ENCODE measurements at places on chromosomes 3 and 15. TPM values are rescaled to one million over a fixed set of nuclear protein-coding genes. Genes with fewer than 3 reads are reported as not detected.

The OIP5 gene
- polyA plus RNA-seq: 12.5 TPM

The GNAT1 gene
- not detected for polyA plus RNA-seq

The RIOX2 gene
- 39.6 TPM for polyA plus RNA-seq

DNA sequence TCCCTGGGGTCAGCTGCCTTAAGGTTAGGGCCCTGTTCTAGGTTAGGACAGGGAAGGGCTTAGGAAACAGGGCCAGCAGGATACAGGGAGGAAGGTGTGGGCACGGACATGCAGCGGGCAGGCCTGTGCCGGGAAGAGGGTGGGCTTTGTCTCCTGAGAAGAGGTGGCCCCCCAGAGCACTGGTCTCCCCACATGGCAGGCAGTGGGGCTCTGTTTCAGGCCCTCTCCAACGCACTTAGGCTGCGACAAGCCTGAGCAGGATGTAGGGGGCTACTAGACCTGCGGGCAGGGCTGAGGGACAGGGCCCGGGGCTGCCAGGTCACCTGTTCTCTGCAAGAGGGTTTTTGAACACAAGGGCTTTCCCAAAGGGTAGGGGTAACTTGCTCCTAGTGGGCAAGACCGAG lies 33.5 kb downstream of the KLF13 start:
- no peak for DNase-seq

DNA sequence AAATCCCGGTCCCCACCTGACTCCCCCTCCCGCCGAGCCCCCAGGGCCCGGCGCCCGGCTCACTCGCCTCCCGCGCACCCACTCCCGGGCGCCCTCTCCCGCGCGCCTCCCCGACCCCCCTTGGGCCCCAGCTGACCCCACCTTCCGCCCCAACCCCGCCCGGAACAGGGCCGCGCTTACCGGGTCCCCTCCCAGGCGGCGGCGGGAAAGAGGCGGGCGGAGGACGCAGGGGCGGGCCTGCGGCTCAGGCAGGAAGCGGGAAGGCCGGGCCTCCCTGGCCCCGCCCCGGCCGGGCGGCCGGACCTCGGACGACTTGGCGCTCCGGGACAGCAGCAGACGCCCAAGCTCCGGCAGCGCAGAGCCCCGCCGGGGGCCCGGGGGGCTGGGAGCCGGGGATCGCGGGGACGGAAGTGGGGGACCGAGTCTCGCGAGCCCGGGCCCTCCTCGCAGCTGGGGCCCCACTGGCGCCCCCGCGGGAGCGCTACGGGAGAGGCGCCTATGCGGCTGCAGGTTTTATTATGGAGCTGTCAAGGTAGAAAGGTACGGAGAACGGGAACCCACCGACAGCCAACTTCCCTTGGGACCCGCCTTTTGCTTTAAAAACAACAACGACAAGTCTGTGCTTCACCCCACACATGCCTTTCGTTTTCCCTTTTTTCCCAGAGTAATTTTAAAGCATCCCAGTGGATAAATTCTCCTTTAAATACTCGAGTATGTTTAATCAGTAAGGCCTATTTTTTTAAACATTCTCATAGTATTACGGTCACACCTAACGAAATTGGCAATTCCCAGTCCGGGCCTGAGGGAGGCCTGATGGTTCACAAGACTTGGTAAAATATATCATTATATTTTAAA lies at the start of gene SLC41A3:
Gene SLC41A3, minus strand, starts transcription at position 212 of the 855 bp plus-strand sequence. CDS start 15,905 bp downstream, outside the sequence.
- peak; percentile 78 for DNase-seq

DNA sequence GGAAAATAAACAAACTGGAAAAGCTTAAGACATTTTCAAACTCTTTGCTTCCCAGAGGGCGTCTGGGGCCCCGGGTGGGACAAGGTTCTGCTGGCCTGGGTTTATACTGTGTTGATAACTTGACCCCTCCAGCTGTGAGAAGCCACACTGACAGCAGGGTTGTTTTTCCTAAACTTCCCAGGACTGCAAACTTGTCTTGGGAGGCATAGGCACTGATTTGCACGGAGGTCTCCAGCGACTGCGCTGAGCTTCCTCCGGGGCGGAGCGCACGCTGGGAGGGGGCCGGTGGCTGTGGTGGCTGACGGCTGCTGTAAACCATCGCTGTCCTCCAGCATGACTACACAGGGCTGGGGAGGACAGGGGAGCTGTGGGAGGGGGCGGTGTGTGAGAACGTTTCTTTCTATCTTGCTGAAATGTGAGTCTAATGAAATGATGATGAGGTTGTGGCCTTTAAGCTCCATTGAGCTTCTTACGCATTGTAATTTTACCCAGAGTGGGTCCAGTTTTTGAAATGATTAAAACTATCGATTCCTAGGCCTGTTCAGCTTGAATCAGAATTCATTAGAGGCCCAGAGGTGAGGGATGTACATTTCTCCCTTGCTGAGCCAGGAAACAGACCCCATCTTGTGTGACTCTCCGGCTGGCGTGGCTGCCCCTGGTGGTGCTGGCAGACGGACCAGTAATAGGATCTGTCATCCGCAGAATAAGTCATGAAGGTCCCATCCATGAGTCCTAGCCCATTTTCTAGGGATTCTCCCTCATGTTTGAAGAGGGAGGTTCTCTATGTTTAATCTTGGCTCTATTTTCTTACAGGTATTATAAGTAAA lies 40.5 kb upstream of the VPS8 start:
- DNase-seq: peak; percentile 61

- DNase-seq: no peak
Measured at GRCh38 chr3:83601704-83602103, 1357.1 kb upstream of the CADM2 start.

DNA sequence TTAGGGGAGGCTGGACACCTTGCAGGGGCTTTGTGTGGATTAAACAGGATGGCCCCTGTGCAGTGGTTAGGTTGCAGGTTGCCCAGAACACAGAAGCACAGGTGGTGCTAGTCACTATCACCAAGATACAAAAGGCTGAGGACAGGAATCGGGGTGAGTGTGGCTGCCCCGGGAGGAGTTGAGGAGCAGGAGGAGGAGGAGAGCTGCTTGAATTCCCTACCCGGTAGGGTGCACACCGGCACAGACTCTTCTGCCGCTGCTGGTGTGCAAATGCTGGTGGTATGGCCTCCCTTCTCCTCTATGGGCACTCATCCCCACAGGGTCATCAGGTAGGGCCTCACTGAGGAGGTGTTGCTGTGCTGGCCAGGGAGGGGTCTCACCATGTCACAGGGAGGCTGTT lies 67.5 kb upstream of the SMAD6 start:
- DNase-seq: no peak

- DNase-seq: no peak
Measured at GRCh38 chr3:48518069-48518468, 14.1 kb upstream of the SHISA5 start.

- DNase-seq: peak; percentile 37
Measured at GRCh38 chr3:122557356-122557755, 6.7 kb downstream of the PARP9 start.

GRCh38 chr3:38826001-38826400 lies 10.0 kb upstream of the SCN10A start:
- no peak for DNase-seq

DNA sequence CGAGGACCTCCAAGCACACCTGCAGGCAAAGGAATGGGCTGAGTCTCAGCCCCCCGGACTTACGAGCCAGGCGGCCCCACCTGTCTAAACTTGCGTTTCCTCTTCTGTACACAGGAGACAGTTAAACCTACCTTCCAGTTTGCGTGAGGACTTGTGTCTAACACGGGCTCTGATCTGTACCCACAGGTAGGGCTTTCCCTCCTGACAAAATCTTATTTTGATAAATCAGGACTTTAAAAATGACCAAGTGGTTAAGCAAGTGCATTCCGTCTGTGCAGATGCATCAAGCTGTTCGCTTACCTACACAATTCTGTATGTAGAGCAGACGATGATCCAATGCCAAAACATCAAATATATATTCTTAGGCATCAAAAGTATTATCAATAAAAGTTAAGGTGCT lies 238.0 kb downstream of the XXYLT1 start:
- DNase-seq: no peak

All from left kidney (tissue), 8 donors.